PC-9 (cell line): ENCODE measurements at places on chromosomes 2 and 18. TPM values are rescaled to one million over a fixed set of nuclear protein-coding genes. Genes with fewer than 3 reads are reported as not detected.

EVA1A gene
- total RNA-seq = 10.8 and 18.2 TPM in 2 replicates

RASGRP3 gene
- 0.10 and 0.72 TPM in 2 replicates for total RNA-seq

DNA sequence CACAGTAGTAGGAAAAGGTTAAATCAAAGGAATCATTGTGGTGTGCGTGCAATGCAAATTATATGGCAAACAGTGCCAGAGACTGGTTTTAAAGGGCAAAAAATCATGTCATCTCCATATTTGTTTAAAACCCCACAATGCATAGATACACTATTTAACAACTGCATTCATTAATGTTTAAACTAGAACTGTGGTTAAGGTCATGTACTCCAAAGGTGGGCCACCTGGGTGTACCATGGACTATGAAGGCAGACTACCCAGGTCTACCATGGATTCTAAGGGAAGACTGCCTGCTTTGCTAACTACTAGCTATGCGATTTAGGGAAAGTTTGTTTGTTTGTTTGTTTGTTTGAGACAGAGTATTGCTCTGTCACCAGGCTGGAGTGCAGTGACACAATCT lies 356.3 kb downstream of the ZEB2 start:
- DNase-seq = no peak

DNA sequence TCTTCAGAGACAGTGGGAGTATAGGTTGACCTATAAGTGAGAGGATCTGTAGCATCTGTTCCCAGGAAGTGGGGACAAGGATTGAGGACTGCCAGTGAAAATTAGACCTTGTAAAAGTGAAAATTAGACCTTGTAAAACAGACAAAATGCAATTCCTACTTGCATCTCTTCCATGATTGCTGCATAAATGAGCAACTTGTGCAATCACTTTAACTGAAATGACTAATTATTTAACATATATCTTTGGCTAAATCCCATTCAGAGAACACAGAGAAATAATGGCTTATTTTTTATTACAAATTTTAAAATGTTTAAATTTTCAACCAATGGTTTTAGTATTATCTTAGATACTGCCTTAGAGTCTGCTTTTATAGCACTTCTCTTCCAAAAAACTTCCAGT lies 67.2 kb upstream of the NABP1 start:
- no peak for DNase-seq

DNA sequence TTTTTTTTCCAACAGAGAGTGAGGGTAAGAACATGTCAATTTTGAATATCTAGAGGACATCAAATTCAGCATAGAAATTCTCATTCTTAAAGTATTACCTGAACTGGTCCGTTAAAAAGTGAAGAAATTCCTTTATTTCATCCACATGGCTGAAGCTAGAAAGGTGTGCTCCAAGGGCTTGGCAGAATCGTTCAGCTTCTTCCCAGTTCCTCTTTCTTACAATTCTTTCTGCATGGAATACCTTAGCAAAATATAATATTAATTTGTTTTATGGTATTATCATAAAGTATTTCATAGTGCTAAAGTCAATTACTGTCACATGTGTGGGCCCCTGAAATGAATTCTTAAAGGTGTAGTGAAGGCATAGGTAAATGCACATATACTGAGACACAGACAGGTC lies 74.3 kb upstream of the CD302 start:
- no peak for DNase-seq

- no peak for DNase-seq
Measured at GRCh38 chr2:213220967-213221603, 63.2 kb upstream of the SPAG16 start.

DNA sequence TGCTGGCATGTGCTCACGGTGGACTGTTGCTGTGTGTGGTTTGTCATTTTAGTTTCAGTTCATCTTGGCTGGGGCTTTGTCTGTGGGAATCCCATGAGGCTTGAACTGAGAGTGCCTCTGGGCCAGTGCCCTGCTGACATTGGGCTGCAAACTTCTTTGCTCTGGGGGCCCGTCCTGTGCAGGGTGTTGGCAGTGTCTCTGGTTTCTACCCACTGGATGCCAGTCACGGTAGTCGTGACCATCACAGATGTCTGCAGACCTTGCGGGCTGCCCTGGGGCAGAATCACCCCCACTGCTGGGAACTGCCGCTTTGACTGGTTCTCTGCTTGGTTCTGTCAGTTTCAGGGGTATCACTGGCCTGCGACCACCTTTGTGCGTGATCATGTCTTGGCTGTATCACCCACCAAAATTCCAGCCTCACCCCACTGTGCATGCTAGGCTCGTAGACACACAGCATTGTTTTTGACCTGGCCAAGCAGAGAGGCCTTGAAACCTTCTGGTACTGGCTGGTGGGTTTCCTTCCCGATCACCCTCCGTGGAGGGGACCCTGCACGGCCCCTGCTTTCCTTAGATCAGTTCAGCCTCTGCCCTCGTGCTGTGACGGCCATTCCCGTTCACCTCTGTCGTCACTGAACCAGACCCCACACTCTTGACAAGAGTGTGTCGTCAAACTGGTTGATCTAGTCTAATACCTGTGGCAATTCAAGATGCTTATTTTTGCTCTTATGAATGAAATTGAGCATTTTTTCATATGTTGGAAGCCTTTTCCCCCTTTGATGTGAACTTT lies 57.6 kb downstream of the KCNG2 start:
- DNase-seq = no peak

GRCh38 chr2:241009601-241010530 lies 11.4 kb downstream of the SNED1 start:
- peak; percentile 76 for DNase-seq

- DNase-seq = no peak
Measured at GRCh38 chr2:205627085-205627484, 55.2 kb upstream of the NRP2 start.

DNA sequence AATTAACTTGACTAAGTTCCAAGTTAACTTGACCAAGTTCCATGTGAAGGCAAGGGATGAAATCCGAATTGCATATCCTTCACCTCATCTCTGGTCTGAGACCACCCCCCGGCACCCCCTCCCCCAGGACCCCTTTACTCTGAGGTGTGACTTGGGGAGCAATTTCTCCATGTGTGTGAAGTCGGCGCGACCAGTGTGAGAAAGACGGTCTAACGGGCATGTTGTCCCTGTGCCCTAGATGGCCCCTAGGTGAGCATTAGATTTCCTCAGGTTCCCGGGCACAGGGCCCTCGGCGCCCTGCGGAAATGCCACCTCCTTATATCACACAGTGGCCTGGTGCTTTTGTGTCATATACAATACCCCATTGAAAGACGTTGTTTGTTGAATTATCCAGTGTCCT lies 137.1 kb downstream of the CTIF start:
- no peak for DNase-seq

GRCh38 chr2:222904557-222905258 lies 43.9 kb downstream of the ACSL3 start:
- DNase-seq = no peak

- no peak for DNase-seq
Measured at GRCh38 chr2:216700088-216700567, 4.8 kb upstream of the IGFBP5 start.

DNA sequence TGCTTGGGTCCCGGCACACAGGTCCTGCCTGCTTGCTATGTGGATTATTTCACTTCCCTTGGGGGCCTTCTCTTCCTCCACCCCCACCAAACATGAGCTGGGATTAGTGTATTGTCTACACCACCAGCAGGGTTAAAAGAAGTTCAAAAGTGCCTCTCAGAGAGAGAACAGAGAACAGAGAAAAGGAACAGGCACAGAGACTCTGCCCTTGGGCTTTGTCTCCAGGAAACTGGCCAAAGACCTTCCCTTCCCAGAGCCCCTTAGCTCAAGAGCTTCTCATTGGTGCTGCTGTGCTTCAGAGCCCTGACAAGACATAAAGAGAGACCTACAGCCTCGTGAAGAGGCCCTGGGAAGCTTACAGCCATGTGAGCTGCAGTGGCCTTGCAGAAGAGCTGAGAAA lies 7.1 kb upstream of the FIGLA start:
- no peak for DNase-seq

DNA sequence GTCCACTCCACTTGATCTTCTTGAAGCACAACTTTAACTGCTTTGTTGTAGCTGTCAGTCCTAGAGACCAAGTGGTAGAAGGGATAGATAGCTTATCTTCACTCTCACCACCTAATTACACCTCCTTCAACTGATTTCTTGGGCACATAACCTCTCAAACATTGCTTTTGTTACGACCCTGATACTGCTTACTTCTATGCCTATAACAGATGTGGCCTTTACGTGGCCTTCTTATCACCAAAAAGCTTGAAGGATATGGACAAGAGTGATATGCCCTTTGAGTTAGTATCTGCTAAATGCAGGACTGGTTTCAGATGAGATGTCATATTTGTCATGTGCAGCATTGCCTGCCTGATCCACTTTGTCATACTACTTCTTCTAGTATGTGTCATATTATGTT lies 847.2 kb downstream of the TDRD15 start:
- no peak for DNase-seq

- DNase-seq = no peak
Measured at GRCh38 chr18:75407468-75408437, 19.8 kb downstream of the SMIM21 start.

DNA sequence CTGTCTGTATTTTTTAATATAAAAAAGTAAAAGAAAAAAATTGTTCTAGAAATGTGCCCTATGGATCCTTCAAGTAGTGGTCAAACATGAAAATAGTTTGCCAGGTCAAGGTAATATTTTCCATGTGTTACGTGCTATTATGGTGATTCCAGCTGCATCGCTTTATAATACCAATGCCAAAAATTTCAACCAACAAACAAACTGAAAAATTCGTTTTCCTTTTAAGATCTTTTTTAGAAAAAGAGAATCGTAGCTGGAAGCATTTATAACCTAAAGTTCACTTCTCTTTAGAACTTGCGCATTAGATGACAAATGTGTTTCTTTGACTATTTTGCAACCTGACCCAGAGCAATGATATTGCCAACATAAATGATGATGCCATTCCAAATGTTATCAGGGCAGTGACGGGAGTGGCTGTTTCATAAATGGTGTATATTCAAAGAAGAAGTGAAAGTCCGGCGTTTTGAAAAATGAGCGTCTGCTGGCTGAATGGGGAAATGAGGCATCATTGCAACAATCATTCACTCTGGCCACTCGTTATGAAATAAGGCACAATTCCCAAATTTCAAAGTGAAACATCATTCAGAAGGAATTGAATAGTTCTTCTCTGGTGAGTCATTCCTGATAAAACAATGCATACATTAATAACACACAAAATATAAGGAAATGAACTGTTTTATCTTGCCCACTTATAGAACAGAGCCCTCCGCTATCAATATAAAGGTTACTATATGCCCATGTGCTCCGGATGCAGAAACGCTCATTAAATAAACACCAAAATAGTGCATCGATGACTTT lies 297.4 kb downstream of the TGIF1 start:
- DNase-seq = no peak
